CD4-positive, alpha-beta T cell treated with Interleukin-12 subunit alpha and Interleukin-12 subunit beta, for 1 hour (primary cell): ENCODE measurements at places on chromosomes 16 and 17.

GRCh38 chr17:57622683-57623433 lies 122.2 kb downstream of the CCDC182 start:
- DNase-seq = no peak

DNA sequence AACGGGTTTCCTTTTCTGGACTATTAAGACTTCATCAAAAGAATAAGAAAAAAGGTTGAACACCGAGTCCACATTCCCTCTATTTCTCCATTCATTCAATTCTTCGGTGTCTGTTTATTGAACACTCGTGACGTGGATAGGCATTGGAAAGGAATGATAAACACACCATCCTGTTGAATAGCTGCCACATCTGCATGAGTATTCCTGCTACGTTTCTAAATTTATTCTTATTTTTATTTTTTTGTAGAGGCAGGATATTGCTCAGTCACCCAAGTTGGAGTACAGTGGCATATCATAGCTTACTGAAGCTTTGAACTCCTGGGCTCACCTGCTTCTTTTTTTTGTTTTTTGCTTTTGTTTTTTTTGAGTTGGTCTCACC lies 80.8 kb upstream of the CIBAR2 start:
- DNase-seq = no peak

GRCh38 chr17:78294356-78294755 lies 62.9 kb downstream of the TMEM235 start:
- no peak for DNase-seq

- DNase-seq = no peak
These were observed 148.1 kb upstream of the CCL2 start for GRCh38 chr17:34107019-34107418.
